ENCODE measurements at places on chromosomes 1 and 21. TPM values are rescaled to one million over a fixed set of nuclear protein-coding genes. Genes with fewer than 3 reads are reported as not detected.

The S100A11 gene
- total RNA-seq, result 1,203 TPM

GRCh38 chr1:53781654-53782053 lies 42.7 kb upstream of the GLIS1 start:
- DNase-seq, result peak; percentile 27
- peak overlapping the region; percentile 43 for H3K27ac ChIP-seq
- no peaks in the 10 kb centered on the region for H3K27me3 ChIP-seq
- peaks cover 26% of the 10 kb centered on the region for H3K4me1 ChIP-seq
- peak overlapping the region; percentile 6 for H3K4me3 ChIP-seq

DNA sequence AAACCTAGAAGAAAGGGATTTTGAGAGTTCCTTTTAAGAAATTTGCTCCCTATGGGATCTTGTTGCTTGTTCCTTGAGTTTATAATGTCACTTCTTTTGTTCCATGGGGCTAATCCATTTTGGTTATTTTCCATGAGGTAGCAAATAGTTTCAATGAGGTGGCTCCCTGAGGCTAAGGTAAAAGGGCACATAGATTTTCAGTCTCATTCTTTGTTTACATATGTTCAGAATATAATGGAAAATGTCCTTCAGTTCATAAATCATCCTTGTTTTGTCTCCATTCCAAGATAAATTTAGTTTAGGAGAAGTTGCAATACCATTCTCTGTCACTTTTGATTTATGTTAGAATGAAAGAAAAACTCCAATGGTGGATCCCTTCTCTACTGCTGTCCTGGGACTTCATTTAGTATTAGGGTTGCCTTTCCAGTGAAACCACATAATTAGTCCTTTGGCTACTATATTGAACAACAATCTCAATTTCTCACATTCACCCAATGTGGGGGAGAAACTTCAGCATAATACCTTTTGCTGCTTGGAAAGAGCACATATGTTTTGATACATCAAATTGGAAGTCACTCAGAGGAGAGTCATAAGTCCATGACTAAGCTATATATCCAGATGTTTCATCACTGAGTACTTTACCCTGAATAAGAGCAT lies 80.9 kb upstream of the ADAMTS5 start:
- no peaks in the 10 kb centered on the region for H3K27me3 ChIP-seq
- no peak overlapping the region for H3K4me3 ChIP-seq
- peaks cover 11% of the 10 kb centered on the region for H3K4me1 ChIP-seq
- no peak for DNase-seq
- no peaks in the 10 kb centered on the region for H3K36me3 ChIP-seq
- no peak overlapping the region for H3K27ac ChIP-seq

- peak overlapping the region; percentile 35 for H3K4me3 ChIP-seq
- H3K36me3 ChIP-seq, result no peaks in the 10 kb centered on the region
- peak overlapping the region; percentile 39 for H3K27ac ChIP-seq
These were observed 35.0 kb downstream of the CTNNBIP1 start for GRCh38 chr1:9874959-9875635.

DNA sequence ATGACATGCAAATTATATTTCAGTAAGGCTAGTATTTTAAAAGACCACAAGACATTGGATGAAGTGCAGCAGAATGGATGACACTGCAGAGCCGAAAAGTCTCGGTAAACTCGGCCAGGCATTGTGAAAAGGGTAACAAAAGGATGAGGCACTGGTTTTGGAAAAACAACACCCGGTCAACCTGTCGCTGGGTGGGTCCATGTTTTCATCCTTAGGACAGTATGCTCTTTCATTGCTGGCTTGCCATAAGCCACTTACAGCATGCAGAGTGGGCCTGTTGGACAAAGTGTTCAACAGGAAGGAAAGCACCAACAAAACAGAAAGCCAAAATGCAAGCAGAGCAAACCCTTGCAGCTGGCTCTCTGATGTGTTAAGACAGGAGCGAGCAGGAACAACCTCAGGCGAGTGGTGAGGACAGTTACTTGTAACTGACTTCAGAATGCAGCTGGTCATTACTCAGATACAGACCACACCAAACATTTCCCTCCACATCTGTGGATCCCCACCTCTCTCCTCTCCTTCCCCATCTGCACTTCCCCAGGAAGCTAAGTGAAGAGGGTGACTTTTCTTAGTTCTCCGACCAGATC lies 2.9 kb upstream of the RCAN1 start:
- no peak overlapping the region for H3K4me3 ChIP-seq
- H3K4me1 ChIP-seq, result peaks cover 14% of the 10 kb centered on the region
- DNase-seq, result no peak
- peaks cover 19% of the 10 kb centered on the region for H3K27me3 ChIP-seq
- H3K27ac ChIP-seq, result no peak overlapping the region

The LDLRAD2 gene
- not detected for total RNA-seq

- no peak for DNase-seq
- H3K4me1 ChIP-seq, result peaks cover 22% of the 10 kb centered on the region
- H3K27me3 ChIP-seq, result peaks cover 36% of the 10 kb centered on the region
- H3K4me3 ChIP-seq, result no peak overlapping the region
These were observed 13.0 kb downstream of the PKP1 start for GRCh38 chr1:201296352-201296751.

- H3K27me3 ChIP-seq, result no peaks in the 10 kb centered on the region
- peaks cover 40% of the 10 kb centered on the region for H3K4me1 ChIP-seq
- DNase-seq, result peak; percentile 33
- H3K27ac ChIP-seq, result peak overlapping the region; percentile 61
These were observed 47.9 kb upstream of the PRKACB start for GRCh38 chr1:84096176-84096575.

- peak overlapping the region; percentile 42 for H3K4me3 ChIP-seq
- peaks cover 70% of the 10 kb centered on the region for H3K4me1 ChIP-seq
- peak; percentile 45 for DNase-seq
- H3K27me3 ChIP-seq, result peaks cover 4% of the 10 kb centered on the region
These were observed 62.7 kb downstream of the CAPN2 start for GRCh38 chr1:223775054-223775453.

All from HFFc6 (cell line).